NK-92 treated with Interleukin-12 subunit alpha and Interleukin-12 subunit beta, amount 100 ng/mL, for 24 hours (cell line): ENCODE measurements at places on chromosomes 1 and 21.

DNA sequence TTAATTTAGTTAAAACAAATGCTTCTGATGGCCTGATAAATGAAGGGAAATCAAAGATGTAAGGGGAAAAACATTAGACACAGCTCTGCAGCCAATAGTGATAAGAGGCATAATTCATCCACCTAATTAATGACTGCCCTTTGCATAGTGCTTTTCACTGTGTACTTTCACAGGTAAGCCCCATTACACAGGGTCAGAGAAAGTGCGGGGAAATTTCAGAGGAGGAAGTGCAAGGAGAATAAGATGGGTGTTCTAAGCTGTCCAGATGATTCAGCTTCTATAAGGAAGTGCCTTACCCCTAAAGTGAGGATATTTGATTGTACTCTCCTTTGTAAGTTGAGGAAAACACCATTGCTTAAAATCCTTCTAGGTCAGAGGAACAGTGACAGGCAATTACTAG is 88.0 kb downstream of the NR5A2 start:
- DNase-seq: no peak

GRCh38 chr1:243438815-243439214 is 183.0 kb downstream of the SDCCAG8 start:
- no peak for DNase-seq

DNA sequence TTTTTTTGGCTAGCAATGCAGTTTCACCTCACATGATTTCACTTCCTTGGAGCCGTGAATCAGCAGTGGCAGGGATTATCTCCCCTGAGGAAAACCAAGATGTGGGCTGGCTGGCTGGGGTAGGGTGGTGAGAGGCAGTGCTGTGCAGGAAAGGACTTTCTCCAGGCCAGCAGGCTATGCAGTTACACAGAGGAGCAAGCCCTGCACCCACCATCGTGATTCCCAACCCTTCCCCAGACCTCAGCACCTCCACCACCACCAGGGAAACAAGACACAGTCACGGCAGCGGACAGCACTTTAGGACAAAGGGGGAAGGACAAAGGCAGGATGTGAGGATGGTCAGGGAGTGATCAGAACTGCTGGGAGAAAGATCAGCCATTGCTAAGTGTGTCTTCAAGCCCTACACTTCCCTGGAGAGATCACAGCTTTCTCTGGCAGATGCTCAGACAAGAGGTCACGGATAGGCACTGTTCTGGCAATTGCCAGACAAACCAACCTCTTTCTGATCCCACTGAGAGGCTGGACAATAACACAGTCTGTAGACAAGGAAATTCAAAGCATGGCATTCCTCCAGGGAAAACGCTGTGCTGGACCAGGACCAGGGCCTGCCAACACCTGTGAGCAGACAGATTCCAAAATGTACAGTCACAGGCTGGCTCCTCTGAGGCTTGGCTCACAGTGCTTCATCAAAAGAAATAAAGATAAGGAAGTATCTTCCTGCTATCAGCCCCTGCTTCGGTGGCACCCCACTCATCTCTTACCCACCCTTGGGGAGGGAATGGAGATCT is 509.4 kb downstream of the SMYD3 start:
- no peak for DNase-seq

DNA sequence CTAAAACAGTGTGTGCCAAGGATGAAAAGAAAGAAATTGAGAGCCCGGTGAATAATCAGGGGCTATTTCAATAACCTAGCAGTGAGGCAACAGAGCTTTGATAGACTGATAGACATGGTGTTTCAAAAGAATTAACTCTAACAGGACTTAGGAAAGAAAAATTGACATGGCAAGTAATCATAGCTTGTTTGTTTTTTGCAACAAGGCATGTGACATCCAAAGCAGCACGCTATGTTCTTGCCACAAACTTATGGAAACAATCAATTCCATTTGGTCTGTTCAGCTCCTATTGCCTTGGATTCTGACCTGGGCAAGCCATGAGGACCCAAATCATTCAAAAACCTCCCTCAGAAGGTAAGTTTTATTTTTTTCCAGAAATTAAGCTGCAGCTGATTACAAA is 608.5 kb downstream of the SMYD3 start:
- DNase-seq: no peak

DNA sequence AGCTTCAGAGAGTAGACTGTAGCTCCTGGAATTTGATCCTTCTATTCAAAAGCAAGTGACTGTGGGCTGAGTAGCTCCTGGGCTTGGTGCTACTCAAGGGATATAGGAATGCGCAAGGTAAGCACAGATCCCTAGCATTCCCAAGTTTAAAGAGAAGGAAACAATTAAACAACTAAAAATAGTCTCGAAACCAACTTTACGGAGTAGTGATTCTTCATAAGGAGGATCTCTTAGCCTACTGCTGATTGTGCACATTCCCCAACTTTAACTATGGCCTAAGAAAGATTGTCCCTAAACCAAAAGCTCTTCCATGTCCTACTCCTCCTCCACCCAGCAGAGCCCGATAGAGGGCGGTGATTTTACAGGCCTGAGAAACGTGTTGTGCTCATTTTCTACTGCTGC is 226.5 kb upstream of the CAMK1G start:
- DNase-seq: no peak

- DNase-seq: no peak
Measured at GRCh38 chr1:216034506-216034905, 388.7 kb downstream of the USH2A start.

DNA sequence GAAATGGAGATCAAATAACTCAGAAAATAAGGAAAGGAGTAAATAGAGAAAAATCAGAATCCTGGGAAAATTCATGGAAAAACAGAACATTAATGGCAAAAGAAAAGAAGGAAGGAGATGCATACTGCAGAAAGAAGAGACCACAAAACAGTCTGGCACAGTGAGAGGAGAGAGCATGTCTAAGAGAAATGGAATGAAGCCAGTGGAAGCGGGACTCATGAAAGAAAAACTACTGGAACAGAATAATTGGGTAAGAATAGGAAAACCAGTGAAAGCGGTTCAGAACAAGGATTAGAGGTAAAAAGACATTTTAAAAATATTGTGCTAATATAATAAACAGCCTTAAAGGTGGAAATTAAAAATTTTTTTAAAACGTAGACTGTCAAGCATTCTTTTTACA is 93.6 kb upstream of the GREM2 start:
- no peak for DNase-seq

- no peak for DNase-seq
Measured at GRCh38 chr1:63653976-63654375, 60.8 kb downstream of the PGM1 start.

- DNase-seq: no peak
Measured at GRCh38 chr1:4464478-4464877, 189.9 kb upstream of the AJAP1 start.

GRCh38 chr1:184854036-184854435 is 99.4 kb upstream of the EDEM3 start:
- no peak for DNase-seq
